ENCODE measurements at places on chromosomes 6 and 20.

DNA sequence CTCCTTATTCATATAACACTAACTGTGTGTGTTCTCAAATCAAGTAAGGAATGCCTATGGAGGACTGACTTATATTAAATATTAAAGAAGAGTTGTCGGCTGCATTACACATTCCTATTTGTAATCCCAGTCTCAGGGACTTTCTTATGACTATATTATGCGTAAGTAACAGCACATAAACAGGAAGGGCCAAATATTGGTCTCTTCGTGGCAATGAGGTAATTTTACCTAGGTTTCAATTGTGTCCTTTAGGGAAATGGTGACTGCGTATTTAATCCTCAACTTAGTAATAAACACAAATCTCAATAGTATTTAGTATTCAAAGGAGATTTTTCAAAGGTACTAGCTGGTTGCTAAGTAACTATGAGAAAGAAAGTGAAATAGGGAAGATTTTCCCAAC lies 22.8 kb upstream of the EPM2A start:
- DNase-seq = no peak

GRCh38 chr20:24469894-24470745 lies 691 bp downstream of the SYNDIG1 start:
- peak; percentile 49 for DNase-seq

- DNase-seq = no peak
Observed at GRCh38 chr20:17795501-17796071, 95.8 kb downstream of the BANF2 start.

GRCh38 chr6:21500314-21501020 lies 93.1 kb upstream of the SOX4 start:
- no peak for DNase-seq

- DNase-seq = no peak
Observed at GRCh38 chr6:42049948-42050296, 402 bp upstream of the TAF8 start.

DNA sequence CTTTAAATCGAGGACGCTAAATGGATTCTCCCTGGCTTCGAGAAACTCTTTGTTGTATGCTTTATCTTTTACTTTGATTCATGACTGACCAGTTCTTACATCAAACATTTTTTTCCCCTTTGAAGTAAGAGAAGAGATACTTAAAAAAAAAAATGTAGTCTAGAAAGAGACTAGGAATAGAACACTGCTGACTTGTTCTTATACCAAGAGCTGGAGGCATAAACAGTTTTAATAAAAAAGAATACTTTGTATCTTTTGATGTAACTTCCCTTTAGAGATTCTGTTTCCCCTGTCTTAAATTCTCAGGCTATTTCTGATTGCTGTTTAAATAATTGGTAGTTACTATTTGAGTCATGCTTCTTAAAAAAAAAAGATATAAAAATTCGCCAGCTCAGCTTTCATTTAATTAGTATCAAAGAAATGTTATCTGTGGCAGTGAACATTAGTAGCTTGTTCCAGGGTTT lies 4.8 kb downstream of the ASXL1 start:
- DNase-seq = no peak

DNA sequence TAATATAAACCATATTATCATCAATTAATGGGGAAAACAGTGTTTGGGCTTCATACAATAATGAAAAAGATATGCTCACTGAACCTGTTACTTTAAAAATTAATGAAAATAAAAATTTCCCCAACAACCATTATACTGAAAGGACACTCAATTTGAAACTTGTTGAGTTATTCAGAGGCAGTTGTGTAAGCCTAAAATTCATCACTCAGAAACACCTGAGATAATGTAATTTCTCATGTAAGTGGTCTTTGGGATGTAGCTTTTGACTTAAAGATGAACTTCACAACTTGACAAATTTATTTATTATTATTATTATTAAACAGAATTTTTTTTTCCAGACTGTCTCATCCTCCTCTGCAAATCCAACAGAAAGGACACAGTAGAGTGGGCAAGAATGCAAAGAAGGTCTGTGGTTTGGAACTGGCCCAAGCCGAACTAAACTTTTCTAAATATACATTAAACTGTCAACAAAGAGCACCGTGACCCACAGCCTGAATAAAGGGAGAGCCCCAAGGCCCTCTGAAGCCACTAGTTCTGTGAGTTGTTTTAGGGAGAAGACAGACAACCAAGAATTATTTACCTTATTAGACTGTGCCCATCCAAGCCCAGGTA lies 32.2 kb upstream of the HEY2 start:
- no peak for DNase-seq

DNA sequence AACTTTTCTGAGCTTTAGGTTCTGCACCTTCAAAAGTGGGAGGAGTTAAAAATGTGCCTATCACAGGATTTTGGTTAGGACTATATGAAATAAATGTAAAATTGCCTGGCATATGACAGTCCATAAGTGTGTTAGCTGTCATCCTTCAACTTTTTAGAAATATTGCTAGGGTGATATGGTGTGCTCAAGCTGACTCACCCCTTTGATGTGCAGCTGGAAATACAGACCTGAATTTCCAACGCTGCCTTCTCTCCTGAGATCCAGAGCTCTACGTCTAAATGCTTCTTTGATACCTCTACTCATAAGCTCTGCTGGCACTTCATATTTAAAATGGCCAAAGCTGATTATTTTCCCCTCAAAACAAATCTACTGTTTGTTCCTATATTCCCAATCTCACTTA lies 2.7 kb downstream of the SLC35B3 start:
- no peak for DNase-seq

- peak; percentile 20 for DNase-seq
Observed at GRCh38 chr6:146028252-146028795, 538 bp upstream of the GRM1 start.

DNA sequence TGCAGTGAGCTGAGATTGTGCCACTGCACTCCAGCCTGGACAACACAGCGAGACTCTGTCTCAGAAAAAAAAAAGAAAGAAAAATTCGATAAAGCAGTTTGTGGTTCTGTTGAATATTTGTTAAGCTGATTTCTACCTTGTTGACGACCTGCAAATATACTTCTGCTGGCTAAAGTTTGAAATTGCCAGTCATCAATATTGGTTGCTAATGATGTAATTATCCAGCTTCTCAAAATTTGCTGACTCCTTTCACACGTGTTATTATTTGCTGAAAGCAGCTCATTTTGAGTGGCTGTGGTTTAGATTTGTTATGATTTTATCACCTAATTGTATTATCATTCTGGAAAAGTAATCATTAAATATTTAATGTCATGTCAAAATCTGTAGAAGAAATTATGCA lies 774.3 kb downstream of the QKI start:
- no peak for DNase-seq

GRCh38 chr20:23197836-23198235 lies 111.7 kb upstream of the CD93 start:
- DNase-seq = no peak

DNA sequence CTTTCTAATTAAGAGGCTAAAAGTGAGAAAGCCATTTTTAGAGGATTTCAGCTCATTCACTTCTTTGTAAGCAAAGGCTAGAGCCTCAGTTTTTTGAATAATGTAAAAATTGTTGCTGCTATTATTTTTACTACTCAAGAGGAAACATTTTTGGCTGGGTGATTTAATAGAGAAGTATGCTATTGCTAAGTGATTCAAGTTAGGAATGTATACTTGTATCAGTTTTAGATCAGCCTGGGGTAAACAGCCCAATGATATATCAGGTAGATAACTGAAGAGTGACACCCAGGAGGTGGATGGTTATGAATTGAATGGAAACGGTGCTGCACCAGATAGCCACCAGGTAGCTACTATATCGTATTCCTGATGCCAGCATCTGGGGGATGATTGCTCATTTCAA lies 9.2 kb downstream of the QKI start:
- DNase-seq = no peak

DNA sequence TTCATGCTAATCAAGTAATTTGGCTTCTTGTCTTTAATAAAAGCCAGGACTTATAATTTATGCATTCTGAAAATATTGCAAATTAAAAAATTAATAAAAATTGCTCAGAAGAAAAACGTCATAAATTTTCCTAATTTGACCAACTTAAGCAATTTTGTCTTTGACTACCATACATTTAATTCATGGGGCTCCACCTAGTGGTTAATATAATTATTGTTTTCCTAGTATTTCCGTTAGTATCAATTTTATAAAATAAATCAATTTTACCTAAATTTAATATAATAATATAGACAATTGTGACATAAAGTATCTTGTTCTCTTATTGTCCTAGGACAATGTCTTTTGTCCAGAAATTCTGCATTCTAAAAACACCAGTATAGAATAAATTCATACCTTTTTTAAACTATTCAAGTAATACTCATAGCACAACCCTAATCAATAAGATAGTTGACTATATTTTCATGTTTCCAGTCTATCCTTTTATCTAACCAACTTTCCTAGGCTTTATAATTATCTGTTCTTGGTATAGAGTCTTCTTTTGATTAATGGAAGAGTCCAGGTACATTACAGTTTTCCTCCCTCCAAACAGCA lies 319.9 kb downstream of the TRDN start:
- peak; percentile 14 for DNase-seq

- DNase-seq = no peak
Observed at GRCh38 chr20:63411151-63411897, 50.2 kb upstream of the CHRNA4 start.

GRCh38 chr6:30963641-30964040 lies 19.9 kb upstream of the MUC21 start:
- no peak for DNase-seq

GRCh38 chr20:45958593-45958992 lies 13.4 kb downstream of the ZNF335 start:
- no peak for DNase-seq

DNA sequence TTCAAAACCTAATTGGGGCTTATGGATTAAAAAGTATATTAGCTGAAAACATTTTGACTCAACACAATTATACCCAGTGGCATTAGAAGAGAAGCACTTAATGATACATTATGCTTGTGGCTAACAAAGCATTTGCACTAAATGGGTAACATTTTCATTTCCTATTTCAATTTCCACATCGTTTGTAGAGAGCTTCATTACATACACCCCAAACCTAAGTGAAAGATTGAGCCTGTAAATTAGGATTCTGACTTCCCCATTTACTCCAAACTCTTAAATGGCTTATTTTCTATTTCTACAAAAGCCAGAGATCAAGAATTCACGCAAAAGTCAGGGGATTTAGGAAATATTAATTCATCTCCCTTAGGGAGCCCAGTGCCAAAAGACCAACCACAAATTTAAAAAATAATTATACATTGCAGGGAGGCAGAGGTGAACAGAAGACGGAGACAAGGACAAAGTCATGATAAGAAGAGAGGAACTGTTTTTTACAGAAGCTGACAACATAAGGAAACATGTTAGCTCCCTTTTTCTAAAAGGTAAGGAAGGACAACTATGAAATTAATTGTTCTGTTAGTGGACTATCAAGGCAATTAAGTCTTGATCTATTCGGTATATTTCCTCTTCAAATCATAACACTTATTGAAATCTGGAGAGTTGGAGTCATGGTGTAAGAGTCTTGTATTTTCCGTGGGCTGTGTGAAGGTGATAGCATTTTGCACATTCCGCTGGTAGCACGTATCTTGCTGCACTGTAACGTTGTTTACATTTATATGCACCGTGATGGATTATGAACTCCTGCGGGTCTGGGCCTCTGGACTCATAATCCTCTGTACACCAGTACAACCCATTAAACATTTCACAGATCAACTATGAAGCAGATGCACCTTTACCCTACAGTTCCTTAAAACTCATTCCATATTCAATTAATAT lies 24.8 kb upstream of the EZR start:
- DNase-seq = no peak

DNA sequence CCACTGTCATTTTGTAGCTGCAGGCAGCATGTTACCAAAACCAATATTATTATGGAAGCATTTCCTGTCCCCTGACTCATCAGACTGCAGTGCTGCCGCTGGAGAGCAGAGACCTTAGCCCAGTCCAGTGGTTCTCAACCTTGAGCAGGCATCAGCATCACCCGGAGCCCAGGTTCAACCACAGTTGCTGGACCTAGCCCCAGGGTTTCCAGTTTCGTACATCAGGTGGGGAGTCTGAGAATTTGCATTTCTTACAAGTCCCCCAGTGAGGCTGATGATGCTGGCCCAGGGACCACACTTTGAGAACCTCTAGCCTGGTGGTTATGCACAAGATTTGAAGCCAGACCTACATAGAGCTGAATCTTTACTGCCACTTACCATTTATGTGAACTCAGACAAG lies 47.3 kb downstream of the LY86 start:
- no peak for DNase-seq

DNA sequence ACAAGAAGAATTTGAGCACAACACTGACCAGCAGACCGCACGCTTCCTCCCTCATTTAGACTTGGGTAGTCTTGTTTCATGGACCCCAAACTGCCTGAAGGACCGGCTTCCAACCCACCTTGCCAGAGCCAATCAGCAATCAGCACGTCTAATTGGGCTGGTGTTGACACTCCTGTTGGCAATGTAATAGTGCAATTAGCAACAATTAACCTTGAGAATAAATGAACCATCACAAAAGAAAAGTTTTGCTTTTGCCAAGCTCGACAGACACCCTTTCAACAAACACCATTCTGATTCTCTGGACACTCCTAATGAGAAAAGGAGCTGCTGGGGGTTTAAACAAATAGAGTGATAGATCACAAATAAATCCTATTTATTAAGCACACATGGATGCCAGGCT lies 61.0 kb downstream of the EDN3 start:
- DNase-seq = no peak

GRCh38 chr20:23156842-23157423 lies 70.8 kb upstream of the CD93 start:
- DNase-seq = no peak

DNA sequence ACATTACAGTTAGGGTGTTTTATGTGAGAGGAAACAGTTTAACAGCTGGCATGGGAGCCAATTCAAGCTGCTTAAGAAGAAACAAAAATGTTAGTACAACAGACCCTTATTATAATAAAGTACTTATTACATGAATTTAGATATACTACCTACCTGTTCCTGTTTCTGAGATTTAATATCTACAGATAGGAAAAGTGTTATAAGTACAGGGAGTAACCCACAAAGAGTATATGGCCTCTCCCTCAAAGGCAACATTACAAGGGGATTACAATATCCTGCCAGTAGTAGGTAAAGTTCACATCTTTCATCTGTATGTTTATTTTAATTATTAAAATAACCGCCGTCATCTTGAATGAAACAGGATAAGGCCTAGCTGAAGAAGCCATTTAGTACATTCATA lies 1.8 kb upstream of the ME1 start:
- no peak for DNase-seq

DNA sequence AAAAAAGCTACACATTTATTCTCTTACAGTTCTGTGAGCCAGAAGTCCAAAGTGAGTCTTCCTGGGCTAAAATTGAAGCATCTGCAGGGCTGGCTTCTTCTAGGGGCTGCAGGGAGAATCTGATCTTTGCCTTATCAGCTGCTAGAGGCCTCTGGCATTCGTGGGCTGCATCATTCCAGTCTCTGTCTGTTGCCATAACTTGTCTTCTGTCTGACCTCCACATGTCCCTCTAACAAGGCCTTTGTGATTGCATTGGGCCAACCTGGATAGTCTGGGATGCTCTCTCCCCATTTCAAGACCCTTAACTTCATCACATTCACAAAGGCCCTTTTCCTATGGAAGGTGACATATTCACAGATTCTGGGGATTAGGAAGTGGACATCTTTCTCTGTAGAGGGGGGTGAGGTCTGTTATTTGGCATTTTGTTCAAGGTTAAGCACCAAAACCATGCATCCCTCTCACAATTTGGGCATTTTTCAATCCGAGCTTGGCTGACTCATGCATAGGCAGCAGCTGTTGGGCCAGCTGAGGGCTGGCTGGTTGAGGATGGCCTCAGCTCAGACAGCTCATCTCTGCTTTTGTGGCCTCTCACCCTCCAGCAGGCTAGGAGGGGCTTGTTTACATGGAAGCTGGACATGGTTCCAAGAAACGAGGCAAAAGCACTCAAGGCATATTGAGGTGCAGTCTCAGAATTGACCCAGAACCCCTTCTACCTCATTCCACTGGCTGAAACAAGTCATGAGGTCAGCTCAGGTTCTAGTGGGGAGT lies 116.1 kb upstream of the NXT1 start:
- no peak for DNase-seq

All from MM.1S (cell line).